Fibroblast of upper back skin (primary cell): ENCODE measurements at places on chromosomes 7 and 10.
A peak's percentile ranks its signal among the peaks of the same experiment; 100 is the strongest.

DNA sequence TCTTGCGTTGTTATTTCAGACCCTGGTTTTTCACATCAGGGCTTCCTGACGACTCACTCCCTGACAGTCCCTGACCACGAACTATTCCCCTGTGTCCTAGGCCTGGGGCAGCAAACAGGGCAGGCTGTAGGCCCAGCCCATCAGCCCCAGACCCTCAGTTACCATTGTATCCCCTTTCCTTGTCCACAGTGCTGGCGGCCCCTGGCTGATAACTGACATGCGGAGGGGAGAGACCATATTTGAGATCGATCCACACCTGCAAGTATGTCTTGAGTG is 50.5 kb upstream of the TRIM8 start:
- DNase-seq = no peak

GRCh38 chr7:131674131-131674530 is 117.7 kb upstream of the PODXL start:
- DNase-seq = no peak

DNA sequence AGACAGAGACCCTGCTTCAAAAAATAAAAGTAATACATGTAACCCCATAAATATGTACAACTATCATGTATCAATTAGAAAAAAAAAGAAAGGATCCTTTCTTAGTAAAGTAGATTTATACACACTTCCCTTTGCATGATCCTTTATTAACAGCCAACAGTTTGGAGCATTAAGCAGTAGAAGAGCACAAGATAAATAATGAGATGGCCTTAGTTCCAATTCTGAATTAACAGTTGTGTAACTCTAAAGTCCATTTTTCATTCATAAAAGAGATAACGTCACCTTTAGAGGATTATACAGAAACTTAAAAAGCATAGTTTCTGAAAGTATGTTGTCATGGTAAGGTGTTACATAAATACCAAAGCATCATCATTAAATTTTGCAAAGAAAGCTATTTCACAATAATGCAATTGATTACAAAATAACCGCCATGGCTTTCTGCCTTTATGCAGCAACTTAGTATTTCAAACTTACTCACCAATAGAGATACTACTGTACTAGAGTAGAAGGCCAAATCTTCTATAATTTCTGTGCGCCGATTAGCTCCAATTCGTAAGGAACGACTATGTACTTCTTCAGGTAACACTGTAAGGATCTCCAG is 40.3 kb downstream of the TNPO3 start:
- no peak for DNase-seq

- peak; percentile 92 for DNase-seq
Observed at GRCh38 chr7:111076205-111076604, 14.7 kb upstream of the LRRN3 start.

DNA sequence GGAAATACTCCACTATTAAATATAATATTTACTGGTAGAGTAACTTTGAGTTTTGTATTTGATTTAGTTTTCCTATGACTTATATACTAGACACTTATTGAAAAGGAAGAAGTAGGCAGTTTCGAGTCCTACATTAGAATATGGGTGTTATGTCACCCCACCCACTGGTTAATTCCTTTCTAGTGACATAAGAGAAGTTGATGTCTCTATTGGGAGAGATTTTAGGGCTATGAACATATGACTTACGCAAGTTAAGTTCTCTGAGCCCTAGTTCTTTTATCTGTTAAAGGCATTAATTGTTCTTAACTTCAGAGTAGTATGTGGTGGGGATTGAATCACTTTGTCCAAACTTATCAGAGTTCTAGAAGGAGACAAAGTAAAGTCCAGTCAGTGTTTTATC is 30.5 kb downstream of the CPED1 start:
- DNase-seq = peak; percentile 66

DNA sequence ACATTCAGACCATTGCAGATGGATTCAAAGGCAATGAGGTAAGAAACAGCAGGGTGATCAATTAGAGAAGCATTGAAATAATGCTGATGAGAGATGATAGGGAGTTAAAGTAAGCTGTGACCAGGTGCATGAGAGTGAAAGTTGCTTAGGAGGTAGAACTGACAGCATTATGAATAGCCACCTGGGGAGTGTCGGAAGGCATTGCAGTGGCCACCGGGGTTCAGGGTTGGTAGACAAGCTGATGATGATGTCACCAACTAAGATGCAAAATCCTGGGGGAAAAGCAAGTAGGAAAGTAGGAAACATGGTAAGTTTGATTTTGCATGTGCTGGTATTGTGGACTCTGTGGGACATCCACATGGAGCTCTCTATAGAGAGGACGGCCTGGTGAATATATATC is 211.9 kb upstream of the ETV1 start:
- DNase-seq = no peak

GRCh38 chr7:100949933-100950443 is 654 bp downstream of the MUC3A start:
- no peak for DNase-seq

DNA sequence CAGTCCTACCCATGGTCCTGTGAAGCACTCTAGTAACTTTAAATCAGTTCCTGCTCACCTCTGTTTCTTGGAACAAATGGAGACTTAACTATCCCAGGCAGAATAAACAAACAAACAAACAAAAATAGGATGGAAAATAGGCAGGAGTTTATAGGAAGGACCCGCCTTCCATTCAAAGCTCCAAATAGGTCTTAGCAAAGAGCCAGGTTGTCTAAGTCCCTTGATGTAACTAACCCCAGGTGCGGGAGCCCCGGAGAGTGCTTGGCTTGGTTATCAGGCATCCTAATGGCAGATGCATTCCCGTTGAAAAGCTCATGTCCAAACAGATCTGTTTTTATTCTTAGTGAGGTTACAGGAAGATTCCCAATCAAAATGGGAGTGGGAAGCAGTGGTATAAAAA is 2.2 kb downstream of the IFIT2 start:
- no peak for DNase-seq

DNA sequence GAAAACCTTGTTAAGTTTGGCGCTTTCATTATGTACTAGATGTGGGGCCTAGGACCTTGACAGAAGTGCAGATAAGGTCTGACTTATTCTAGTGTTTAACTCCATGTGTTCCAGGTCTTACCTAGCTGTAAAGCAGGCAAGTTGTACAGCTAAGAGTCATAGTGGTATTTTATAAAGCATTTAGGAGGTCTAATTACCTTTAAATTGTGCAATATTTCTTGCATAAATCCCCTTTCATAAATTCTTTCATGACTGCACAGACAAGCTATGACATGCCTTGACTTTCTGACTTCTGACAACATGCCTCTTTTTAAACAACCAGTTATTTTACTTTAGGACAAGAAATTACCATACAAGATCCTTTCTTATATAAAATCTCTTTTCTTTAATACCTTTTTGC is 151.6 kb upstream of the VSTM2A start:
- DNase-seq = no peak

DNA sequence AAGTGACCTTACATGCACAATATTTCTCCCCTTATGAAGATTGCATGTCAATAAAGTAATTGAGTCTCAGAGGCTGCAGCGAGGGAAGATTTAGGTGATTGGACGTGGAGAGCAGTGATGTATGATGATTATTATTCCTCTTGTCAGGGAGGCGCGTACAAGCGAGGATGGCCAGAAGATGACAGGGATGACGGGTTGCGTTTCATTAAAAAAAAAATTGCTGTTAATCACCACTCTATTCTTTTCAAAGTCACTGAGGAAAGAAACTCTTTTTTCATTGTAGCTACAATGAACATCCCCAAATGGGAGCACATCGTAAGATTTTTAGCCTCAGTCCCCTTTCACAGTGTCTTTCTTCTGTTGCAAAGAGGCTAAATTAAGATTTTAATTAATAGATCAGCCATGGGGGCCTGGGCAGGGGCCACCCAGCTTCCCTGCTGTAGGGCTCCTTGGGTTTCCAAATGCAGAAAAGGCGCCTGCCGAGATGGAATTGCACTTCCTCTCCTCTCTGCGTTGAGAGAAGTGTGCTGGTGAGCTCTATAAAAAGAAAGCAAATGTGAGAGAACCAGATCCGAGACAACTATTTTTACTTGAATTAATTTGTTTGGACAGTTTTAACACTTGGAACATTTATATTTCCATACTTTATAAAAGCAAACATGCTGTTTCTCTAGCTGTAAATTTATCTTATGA is 998.1 kb downstream of the LRMDA start:
- DNase-seq = no peak

DNA sequence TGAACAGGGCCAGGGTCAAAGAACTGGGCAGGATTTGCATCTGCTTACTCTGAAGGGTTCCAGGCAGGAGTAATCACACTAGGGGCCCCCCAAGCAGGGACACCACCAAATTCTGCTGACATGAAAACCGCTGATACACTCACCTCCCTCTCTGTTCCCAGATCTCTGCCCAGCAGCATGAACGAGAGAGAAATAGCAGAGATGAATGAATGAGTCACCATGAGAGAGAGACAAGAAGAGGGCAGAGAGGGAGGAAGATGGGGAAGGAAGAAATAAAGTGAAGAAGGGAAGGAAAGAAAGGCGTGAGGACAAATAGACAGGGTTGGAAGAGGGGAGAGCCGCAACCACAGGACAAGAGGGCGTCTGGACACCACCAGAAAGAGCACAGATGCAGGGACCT is 285.9 kb upstream of the NEBL start:
- DNase-seq = no peak

GRCh38 chr10:133544506-133544905 is 17.3 kb downstream of the CYP2E1 start:
- DNase-seq = no peak

GRCh38 chr7:88357294-88357693 is 50.6 kb upstream of the STEAP4 start:
- no peak for DNase-seq
